Ovary (tissue), 10 donors: ENCODE measurements at places on chromosomes 1 and 21. TPM values are rescaled to one million over a fixed set of nuclear protein-coding genes. Genes with fewer than 3 reads are reported as not detected.

GRCh38 chr21:21309510-21309909 is 311.3 kb downstream of the NCAM2 start:
- no peak for DNase-seq

GRCh38 chr1:205237526-205238484 is 10.1 kb downstream of the TMCC2 start:
- DNase-seq = no peak

NECTIN4 gene
- total RNA-seq = 0.72 TPM

DNA sequence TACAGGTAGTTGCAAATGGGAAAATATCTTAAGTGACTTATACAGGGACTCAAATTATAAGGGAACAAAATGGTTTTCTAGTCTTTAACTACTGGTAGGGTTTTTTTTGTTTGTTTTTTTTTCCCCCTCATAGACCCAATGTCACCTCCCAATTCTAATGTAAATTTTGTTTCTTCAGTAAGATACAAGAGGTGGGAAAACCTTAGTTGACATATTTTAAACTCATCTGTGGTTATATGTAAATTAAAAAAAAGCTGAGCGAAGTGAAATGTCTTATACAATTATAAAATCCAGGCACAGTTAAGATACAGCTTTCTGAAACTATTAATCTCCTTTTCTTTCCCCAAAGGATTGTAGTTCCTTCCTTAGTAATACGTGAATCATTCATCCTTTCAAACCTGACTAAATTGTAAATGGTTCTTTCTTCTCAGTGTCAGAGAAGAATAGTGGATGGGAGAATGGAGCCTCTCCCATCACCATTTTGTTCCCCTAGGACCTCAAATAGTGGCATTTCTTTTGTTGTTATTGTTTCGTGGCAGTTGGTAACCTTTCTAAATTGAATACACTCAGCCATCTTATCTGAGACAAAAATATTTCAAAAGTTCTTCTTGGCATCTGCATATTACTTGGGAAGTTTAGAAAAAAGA is 11.2 kb downstream of the TSEN15 start:
- no peak for DNase-seq
